Astrocyte (in vitro differentiated cells and primary cell): ENCODE measurements at places on chromosomes 7 and 10.
A peak's percentile ranks its signal among the peaks of the same experiment; 100 is the strongest.

DNA sequence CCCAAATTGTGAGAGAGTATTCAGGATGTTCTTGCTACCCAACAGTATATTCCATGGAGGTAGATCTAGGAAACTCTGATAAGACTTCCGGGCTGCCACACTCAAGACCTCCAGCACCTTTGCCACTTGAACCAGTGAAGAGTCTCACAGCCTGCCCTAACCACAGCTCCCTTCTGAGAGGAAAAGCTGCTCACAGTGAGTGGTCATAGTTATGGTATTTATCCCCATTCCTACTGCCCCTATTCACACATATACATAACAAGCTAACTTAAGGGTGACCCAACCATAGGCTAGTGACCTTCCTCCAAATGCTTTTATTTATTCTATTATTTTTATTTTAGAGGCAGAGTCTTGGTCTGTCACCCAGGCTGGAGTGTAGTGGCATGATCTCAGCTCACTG is 156.3 kb downstream of the PTEN start:
- DNase-seq, result no peak

DNA sequence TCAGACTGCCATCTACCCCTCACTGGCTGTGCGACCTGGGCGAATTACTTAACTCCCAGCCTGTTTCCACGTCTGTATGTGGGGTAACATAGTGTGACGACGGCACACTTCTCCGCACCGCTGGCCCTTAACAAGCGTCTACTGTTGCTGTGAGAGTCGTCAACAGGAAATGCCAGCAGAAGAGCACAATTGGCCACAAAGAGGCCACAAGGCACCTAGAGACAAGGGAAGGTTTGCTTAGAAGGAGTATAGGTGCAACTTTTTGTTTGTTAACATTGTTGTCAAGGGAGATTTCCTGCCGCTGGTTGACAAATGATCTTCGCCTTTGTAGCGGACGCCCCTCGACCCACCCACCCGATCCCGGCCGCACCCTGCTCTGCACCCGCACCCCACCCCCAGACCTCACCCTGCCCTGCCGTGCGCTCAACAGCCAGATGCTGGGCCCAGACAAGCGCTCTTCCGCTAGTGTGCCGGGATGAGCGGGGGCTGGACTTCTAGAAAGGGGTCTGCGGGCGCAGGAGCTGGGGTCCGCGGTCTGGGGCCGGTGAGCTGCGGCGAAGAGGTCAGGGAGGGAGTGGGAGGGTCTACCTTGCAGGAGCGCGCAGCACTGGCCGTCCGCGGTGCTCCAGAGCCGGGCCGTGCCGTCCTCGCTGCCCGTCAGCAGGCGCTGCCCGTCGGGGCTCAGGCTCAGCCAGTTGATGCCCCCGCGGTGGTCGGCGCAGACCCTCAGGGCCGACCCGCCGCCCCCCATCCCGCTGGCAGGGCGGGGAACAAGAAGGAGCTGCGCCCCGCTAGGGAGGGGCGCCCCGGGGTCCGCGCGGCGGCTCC is 785 bp downstream of the WDR86 start:
- DNase-seq, result no peak

- no peak for DNase-seq
Observed at GRCh38 chr10:80350251-80350650, 6.3 kb downstream of the DYDC1 start.

DNA sequence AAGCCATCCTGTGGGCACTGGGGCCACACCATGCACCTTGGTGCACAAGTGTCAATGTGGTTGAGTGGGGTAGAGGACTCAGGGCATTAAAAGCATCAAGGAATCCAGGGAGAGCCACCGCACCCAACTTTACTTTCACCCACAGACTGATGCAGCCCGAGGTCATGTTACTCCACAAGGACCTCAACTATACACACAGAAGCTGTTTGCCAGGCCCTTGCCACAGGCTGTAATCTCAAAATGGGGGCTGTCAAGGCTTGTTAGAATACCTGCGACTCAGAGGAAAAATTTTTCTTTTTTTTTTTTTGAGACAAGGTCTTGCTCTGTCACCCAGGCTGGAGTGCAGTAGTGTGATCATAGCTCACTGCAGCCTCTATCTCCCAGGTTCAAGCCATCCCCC is 26.5 kb upstream of the KCTD7 start:
- DNase-seq, result no peak

DNA sequence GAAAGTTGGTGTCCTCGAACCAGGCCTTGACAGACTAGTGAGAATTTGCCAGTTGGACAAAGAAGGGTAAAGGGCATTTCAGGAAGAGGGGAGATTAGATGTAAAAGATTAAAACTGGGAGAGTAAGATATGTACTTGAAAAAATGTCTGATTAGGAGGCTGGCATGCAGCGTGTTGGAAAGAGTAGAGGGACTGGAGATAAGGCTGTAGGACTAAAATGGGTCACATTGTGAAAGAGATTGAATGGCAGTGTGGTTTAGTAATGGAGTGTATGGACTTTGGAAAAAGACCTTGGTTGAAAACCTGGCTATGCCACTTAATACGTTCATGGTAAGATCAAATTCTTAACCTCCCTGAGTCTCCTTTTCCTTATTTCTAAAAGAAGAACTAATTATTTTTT is 14.1 kb downstream of the CREM start:
- no peak for DNase-seq

- no peak for DNase-seq
Observed at GRCh38 chr10:71236822-71237682, 24.7 kb downstream of the UNC5B start.

DNA sequence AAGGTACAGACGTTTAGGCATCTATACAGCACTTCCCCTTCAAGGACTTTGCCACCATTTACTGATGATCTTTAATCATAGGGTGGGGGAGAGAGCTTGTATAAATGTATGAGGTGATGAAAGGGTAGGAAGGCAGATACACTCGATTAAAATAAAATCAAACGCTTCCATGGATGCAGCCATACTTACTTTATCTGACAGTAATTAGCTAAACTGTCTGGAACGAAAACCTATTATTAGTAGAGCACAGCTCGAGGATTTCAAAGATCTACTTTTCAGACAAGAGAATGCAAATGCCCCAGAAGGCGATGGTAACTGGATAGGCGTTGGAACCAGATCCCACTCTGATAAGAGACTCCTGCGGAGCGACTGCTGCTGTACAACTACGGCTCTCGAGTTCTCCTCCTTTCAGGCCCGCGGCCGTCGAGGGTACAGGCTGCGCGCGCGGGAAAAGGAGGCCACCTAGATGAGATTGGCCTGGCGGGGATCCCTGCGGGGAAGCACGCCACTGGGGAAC is 3.1 kb upstream of the NKX2-3 start:
- DNase-seq, result no peak

GRCh38 chr10:4549139-4549653 is 276.8 kb upstream of the AKR1E2 start:
- no peak for DNase-seq

DNA sequence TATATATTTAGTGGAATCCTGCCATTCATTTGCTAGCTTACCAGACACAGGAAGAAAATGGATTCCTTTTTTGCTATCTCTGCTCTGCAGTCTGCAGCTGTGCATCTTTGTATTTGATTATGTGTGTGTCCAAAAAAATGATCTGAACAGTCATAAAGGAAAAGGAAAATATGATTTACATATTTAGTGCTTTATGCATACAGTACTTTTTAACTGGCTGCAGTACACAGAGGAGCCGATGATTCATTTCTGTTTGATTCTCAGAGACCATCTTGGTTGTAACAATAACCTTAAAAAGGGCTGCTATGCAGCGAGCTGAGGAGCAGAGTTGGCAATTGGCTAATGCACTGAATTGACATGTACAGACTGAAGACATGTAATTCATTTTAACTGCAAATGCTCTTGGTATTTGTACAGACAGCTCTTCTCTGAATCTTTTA is 151.3 kb upstream of the FZD1 start:
- DNase-seq, result peak; percentile 44

DNA sequence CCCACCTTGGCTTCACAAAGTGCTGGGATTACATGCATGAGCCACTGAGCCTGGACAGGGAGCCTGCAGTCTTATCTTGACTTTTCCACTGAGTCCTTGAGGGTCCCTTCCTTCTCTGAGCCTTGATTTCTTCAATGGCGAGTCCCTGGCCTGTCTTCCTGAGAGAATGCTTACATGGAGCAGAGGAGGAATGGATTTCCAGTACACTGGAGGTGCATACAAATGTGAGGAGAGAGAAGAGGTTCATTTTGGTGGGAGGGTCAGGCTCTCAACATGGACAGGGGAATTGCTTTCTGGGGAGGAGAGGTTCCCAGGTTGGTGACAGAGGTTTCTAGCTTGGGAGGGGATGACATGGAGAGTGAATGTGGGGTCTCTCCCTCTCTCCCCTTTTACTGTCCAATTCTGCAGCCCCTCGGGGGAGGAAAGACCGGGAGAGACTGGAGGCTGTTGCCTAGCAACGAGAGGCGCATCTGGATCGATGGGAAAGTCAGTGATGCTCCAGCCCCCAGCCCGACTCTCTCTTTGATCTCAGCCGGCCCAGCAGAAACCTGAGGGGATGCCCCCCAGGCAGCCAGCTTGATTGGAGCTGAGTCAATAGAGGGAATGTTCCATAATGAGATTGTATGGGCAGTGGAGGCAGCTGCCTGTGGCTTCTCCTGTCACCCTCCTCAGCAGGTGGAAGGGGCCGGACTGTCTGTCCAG is 14.8 kb downstream of the SRRM3 start:
- no peak for DNase-seq

- DNase-seq, result no peak
Observed at GRCh38 chr10:89241026-89241425, 10.5 kb downstream of the LIPA start.

DNA sequence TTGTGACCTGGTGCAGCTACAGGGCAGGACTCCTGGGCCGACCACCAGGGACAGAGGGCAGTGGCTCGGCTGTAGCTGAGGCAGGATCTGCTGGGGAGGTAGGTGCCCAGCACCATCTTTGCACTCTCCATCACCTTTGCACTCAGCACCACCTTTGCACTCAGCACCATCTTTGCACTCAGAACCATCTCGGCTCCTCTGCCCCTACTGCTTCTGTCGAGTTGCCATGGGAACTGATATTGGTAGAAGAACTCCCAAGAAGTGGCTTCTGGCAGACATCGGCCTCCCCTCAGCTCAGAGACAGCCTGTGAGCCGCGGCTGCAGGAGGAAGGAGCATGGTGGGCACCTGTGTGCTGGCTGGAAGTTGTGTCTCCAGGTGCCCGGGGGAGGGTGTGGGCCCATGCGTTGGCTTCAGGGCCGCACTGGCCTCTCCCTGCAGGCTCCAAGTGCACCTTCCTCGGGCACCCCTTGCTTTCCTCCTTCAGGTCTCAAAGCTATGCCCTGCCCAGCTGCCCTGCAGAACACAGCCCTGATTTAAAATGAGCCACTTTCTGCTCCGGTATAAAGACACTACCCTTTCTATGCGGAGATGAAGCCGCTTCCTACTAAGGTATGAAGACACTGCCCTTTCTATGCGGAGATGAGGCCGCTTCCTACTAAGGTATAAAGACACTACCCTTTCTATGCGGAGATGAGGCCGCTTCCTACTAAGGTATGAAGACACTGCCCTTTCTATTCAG is 514.5 kb downstream of the PTPRN2 start:
- DNase-seq, result no peak

DNA sequence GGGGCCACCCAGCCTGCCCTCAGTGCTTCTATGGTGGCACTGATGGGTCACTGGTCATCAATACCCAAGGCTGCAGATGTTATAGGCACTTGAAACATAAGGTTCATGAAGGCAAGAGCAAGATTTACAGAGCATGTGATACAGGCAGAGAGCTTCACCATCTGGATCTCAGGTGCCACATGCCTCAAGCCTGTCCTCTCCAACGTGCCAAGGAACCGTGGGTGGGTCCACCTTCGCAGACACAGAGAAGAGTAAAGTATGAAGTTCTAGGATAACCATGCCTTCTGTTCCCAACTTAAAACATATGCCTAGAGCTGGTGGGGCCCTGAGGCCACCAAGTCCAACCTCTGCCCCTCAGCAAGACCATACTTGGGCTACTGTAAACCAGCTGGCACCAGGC is 26.7 kb upstream of the CDH23 start:
- no peak for DNase-seq

DNA sequence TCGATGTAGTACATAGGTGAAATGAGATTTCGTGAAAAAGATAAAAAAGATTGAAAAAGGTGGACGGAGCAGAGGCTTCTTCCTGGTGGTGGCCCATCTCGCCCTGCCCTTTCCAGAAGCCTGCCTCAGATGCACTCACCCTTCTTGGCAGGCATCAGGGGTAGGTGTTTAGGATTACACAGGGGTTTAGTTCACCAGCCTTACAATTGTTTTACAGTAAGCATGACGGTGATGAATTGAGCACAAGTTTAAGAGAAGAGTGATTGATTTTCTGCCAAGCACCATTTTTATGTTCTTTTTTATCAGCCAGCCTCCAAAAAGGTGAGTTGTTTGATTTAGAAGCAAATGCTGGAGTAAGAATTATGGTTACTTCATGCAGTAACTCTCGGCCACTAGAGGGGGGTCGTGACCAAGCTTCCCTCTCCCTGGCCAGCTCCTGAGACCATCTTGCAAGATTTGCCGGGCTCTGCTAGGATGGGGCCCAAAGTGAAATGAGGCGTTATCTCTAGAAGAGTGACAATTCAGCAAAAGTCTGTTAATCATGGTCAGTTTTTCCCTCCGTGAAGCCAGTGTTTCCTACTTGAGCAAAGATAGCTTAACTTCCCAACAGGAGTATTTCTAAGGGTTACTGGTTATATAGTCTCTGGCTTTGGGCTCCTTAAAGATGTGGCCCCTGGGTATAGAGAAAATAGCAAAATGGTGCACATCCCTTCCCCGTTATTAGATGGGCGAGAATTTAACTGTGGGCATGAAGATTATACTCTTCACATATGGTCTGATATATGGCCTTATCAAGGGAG is 228.8 kb downstream of the BMPER start:
- DNase-seq, result peak; percentile 67

DNA sequence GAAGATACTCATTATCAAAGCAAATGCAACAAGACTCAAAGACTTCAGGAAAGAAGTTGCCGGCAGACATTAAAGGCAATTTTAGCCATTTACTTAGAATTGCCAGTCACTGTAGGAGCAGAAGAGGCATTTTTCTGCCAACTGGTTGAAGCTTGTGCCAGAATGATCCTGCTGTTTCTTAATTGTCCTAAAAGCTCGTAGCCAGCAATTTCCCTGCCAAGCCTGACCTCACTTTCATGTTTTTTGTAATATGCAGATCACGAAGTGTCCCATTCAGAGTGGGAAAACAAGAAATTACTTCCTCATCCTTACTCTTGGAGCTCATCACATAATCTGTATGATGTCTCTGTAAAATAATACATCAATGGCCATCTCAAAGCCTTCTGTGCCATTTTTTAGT is 130.9 kb upstream of the ANKRD1 start:
- DNase-seq, result no peak

DNA sequence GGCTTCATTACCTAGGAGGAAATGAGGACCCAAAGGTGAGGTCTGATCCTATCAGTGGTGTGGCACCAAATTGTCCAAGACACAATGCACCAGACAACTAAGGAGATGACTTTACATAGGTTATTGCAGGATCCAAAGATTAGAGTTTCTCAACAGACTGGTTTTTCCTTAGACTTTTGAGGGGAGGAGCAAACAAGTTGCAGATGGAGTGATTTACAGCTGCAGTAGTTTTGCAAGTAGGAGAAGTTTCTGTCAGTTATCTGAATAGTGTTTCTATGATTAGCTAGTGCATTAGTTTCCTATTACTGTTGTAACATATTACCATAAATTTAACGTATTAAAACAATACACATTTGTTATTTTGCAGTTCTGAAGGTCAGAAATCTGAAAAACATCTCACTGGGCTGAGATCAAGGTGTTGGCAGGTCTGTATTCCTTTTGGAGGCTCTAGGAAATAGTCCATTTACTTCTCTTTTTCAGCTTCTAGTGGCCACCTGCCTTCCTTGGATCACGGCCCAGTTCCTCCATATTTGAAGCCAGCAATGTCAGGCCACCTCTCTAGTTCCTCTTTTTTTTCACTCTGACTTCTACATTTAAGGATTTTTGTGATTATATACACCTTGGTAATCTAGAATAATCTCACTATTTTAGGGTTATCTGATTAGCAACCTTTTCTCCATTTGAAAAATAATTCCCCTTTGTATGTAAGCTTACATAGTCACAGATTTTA is 994.9 kb downstream of the REEP3 start:
- DNase-seq, result no peak
